ENCODE measurements at places on chromosomes 16 and 17.
A peak's percentile ranks its signal among the peaks of the same experiment; 100 is the strongest.

DNA sequence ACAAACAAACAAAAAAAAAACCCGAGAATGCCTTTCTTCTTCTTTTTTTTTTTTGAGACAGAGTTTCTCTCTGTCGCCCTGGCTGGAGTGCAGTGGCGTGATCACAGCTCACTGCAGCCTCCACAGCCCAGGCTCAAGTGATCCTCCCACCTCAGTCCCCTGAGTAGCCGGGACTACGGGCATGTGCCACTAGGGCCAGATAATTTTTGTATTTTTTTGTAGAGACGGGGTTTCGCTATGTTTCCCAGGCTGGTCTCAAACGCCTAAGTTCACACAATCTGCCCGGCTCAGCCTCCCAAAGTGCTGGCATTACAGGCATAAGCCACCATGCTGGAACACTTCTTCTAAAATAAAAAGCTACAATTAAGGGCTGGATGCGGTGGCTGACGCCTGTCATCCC lies 17.0 kb upstream of the WDR45B start:
- DNase-seq = no peak

DNA sequence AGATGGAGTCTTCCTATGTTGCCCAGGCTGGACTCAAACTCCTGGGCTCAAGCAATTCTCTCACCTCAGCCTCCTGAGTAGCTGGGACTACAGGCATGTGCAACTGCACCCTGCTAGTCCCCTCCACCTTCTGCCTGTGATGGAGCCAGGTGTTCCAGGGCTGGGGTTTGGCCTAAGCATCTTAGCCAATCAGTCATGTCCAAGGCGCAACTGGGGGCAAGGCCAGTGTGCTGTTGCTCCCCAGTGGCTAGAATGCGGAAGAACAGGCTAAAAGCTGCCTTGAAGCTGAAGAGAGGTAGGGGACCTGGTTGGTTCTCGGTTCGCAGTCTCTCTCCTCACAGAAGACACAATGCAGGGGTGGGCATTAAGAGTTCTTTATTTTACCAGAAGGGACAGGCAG lies 18.6 kb downstream of the FLOT2 start:
- no peak for DNase-seq

GRCh38 chr16:48432136-48432535 lies 46.9 kb upstream of the SIAH1 start:
- DNase-seq = no peak

DNA sequence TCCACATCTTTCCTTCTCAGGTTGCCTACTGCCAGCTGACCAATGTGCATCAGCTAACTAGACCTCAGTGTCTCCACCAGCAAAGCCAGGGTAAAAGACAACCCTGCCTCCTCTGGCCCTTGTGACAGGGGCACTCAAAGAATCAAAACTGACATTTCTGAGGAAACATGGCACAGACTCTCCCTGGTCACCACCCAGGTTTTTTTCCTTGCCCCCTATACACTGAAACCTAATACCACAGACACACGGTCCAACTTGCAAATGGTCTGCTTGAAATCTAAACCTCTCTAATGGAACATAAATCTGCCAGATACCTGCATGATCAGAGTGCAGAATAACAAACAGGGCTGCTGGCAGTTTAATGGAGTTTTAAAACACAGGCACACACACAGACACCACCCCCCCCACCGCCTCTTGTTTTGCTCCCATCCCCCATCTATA lies 19.5 kb upstream of the CORO6 start:
- DNase-seq = no peak

- no peak for DNase-seq
Measured at GRCh38 chr16:69116256-69116875, 10.9 kb downstream of the HAS3 start.

DNA sequence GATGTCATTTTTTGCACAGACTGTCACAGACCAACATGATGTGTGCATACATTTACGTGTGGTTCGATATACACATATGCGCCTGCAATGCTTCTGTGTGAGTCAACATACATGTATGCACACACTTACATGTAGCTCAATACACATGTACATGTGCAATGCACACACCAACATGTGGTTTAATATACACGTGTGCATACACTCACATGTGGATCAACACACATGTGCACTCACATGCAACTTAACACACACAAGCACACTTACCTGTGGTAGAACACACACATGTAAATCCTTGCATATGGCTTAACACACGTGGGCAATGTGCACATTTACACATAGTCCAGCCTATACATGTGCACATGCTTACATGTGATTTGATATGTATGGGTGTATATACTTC lies 97.5 kb downstream of the CYLD start:
- DNase-seq = no peak

- DNase-seq = no peak
Measured at GRCh38 chr16:23597003-23597756, 1.1 kb upstream of the NDUFAB1 start.

DNA sequence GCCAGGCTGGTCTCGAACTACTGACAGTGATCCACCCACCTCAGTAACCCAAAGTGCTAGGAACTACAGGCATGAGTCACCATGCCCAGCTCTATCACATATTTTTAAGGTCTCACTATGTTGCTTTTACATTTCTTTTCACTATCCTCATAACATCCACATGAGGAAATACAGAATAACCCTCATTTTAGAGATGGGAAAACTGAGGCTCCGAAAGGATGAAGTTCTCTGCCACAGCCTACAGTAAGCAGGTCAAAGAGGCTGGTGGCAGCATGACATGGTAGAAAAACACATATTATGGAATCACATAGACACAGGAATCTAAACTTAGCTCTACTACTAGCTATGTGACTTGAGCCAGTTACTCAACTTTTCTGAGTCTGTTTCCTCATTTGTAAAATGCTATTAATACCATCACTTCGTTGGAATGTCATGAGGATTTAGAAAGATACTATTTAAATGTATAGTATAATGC lies 32.2 kb downstream of the APPBP2 start:
- DNase-seq = no peak

DNA sequence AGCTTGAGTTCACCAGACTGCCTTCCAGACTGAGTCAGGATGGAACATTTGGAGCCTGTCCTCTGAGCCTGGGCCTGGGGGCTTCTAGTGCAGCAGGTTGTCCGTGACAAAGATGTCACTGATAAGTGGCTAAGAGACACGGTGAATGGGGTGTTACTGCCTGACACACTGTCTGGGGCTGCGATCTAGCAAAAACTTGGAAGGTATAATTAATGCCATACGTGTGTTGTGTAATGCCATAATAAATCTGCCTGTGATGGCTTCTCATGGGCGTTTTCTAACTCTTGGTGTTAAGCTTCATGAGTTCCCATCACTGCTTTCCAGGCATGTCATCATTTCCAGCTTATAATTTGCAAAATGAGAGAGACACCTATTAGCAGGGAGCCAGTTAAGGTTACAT lies 215.4 kb downstream of the UTP18 start:
- peak; percentile 2 for DNase-seq

GRCh38 chr17:41196068-41196467 lies 6.4 kb downstream of the KRTAP9-1 start:
- DNase-seq = no peak

GRCh38 chr17:15086776-15087295 lies 178.3 kb downstream of the PMP22 start:
- DNase-seq = no peak

DNA sequence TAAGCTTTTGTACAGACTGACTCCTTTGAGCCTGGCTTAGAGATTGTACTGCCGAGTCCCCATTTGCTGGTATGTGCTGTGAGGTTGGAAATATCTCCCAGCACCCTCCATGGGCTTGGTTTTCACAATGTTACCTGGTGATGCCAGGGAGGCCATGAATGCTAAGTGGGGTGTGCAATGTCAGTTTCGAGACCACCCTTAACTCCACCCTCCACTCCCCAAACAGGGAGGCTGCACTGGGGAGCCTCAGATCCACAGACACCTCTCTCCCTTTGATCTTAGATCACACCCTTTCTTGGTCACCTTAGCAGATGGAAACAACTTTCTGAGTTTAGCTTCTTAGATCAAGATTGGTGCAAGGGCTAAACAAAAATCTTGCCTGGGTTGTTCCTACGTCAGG lies 28.6 kb upstream of the PIK3R6 start:
- no peak for DNase-seq

DNA sequence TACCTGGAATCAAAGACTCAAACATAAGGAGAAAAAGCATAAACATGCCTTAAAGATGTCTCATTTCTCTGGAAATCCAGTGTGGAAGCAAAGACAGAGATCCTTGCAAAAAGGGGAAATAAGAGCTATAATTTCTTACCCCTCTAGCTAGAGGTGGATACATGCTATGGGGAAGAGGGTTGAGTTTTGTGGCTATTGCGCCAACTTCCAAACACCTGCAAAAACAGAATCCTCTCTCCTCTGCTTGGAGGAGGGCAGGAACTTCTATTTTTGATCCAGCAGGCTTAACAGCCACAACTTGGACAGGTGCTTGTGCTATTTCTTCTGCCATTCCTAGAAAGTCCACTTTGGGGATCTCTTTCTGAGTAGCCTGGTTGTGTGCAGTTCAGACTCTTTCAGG lies 21.5 kb upstream of the NUDT7 start:
- no peak for DNase-seq

DNA sequence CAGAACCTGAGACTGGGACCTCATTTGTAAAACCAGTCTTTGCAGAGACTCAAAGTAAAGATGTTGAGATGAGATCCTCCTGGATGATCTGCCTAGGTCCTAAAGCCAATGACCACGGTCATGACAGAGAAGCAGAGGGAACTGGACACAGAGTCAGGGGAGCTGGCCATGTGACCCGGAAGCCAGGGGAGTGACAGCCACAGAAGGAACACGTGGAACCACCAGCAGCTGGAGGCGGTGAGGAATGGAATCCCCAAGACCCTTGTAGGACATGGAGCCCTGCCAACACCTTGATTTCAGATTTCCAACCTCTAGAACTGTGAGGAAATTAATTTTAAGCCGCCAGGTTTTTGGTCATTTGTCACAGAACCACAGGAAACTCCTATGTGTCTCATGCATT lies 37.0 kb downstream of the USP22 start:
- DNase-seq = no peak

GRCh38 chr16:17229766-17230165 lies 241.0 kb downstream of the XYLT1 start:
- no peak for DNase-seq

DNA sequence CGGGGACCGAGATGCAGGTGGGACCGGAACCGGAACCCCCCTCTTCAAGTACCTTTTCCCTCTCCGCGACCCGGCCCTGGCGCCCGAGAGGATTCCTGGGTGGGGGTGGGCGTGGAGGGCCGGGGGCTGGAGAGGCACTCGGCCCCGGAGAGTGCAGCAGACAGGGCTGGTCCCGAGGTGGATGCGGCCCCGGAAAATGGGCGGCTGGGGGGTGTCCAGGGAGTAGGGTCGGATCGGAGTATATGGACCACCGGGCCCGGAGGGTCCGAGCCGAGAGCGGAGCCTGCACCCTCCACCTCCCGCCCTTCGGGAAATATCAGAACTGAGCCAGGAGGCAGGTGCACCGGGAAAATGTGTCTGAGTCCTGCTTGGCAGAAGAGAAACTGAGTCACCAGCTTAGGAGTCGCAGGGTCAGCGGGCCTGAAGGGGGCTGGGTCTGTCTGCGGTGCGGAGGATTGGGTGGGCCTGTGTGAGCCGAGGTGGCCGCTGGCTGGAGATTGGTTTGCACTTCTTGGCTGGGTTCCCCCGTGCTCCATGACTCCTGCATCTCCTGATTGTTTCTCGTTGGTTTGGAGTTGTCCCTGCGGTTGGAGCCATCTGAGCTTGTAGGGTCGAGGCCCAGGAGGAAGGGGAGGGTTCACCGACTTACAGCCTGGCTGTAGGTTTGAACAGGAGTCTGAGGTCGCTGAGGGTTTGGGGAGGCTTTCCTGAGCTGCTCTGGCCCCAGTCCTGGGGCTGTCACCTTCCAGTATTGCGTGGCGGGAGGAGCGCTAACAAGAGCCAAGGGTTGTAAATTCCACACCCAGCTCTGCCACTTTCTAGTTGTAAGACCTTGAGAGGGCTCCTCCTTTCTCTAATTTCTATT lies 518 bp downstream of the SH2B1 start:
- DNase-seq = no peak

GRCh38 chr17:13562271-13562800 lies 39.4 kb downstream of the HS3ST3A1 start:
- peak; percentile 87 for DNase-seq

GRCh38 chr16:12757546-12757945 lies 46.1 kb downstream of the CPPED1 start:
- DNase-seq = no peak

DNA sequence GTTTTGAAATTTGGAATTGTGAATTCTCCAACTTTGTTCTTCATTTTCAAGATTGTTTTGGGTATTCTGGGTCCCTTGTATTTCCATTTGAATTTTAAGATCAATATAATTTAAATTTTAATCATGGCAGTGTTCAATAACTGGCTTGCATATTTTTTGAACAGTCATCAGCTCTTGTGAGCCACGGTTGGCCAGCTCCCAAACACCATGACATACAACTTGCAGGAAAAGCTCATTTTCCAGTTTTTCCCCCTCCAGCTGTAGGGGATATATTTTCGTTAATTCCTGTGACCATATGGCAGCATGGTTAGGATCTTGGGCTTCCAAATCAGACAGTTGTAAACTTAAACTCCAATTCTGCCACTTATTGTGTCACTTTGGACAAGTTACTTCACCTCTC lies 690.1 kb downstream of the WWOX start:
- no peak for DNase-seq

DNA sequence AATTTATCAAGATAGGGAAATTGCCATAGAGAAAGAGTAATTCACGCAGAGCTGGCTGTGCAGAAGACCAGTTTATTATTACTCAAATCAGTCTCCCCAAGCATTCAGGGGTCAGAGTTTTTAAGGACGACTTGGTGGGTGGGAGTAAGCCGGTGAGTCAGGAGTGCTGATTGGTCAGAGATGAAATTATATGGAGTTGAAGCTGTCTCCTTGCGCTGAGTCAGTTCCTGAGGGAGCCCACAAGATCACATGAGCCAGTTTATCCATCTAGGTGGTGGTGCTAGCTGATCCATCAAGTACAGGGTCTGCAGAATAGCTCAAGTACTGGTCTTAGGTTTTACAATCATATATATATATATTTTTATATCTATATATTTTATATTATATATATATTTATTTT lies 6.0 kb upstream of the AQP8 start:
- DNase-seq = no peak

- DNase-seq = no peak
Measured at GRCh38 chr17:58388302-58389190, 28.8 kb downstream of the RNF43 start.

- peak; percentile 17 for DNase-seq
Measured at GRCh38 chr16:56866955-56867830, 2.2 kb downstream of the SLC12A3 start.

- no peak for DNase-seq
Measured at GRCh38 chr17:64940055-64940454, 20.8 kb upstream of the LRRC37A3 start.

GRCh38 chr16:56860226-56861020 lies 4.6 kb upstream of the SLC12A3 start:
- DNase-seq = no peak

DNA sequence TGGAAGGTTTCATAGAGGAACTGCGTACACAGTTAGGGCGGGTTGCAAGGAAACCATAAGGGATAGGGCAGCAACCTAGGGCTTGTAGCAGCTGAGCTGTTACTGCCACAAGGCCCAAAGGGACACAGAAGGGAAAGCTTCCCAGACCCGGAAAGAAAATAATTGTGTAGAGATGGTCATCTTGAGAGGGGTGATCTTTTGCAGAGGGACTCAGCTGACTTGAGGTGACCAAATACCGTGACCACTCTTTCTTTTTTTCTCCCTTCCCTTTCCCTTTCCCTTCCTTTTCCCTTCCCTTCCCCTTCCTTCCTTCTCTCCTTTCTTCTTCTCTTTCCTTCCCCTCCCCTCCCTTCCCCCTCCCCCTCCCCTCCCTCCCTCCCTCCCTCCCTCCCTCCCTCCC lies 8.5 kb upstream of the CREBBP start:
- DNase-seq = no peak
